ENCODE measurements at places on chromosomes 4 and X.
A peak's percentile ranks its signal among the peaks of the same experiment; 100 is the strongest.

GRCh38 chr4:1543976-1544375 is 137.7 kb upstream of the NKX1-1 start:
- DNase-seq = no peak

DNA sequence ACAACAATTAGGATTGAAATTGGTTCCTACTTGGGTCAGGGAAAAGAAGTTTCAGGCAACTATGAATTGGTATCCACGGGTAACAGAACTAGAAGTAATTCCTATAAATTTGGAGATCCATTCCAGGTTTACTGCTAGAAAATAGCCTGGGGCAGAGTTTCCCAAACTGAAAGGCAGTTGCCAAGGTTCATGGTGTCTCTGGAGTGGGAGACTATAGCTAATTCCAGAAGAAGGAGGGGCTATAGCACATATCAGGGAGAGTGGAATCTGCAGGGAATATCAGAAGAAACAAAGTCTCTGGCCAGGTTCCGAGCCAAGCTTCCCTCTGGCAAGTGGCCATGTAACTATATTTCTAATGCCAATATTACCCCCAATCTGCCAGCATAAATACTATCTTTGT is 166.3 kb downstream of the GALNTL6 start:
- DNase-seq = no peak

- DNase-seq = no peak
Observed at GRCh38 chr4:169909897-169910296, 116.3 kb downstream of the MFAP3L start.

DNA sequence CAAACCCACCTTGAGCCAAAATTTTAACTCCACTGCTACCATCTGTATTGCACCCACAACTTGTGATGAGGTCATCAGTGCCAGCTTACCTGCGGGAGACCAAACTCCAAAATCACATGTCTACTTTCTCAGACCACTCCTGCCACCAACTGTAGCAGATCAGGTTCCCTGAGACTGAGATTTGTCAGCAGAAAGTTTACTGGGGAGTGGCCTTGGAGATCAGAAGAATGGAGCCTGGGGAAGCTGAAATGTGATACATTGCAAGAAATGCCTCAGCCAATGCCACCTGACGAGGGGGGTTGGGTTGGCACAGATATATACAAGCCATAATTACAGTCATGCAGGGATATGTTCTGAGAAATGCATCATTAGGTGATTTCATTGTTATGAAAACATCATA is 19.1 kb downstream of the HAUS3 start:
- DNase-seq = no peak

DNA sequence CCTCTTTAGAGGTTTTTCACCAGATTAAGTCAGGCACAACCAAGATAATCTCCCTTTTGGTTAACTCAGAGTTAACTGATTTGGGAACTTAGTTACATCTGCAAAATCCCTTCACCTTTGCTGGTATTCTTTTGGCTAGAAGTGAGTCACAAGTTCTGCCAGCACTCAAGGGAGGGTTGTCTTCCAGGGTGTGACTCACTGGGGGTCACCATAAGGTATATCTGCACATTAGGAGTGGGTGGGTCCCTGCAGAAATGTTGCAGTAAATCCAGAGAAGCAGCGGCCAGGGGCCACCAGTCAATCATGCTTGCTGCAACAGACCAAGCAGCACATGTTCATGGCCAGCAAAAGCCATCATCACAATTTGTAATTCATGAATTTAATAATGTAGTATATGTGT is 59.8 kb upstream of the MAML3 start:
- DNase-seq = no peak

DNA sequence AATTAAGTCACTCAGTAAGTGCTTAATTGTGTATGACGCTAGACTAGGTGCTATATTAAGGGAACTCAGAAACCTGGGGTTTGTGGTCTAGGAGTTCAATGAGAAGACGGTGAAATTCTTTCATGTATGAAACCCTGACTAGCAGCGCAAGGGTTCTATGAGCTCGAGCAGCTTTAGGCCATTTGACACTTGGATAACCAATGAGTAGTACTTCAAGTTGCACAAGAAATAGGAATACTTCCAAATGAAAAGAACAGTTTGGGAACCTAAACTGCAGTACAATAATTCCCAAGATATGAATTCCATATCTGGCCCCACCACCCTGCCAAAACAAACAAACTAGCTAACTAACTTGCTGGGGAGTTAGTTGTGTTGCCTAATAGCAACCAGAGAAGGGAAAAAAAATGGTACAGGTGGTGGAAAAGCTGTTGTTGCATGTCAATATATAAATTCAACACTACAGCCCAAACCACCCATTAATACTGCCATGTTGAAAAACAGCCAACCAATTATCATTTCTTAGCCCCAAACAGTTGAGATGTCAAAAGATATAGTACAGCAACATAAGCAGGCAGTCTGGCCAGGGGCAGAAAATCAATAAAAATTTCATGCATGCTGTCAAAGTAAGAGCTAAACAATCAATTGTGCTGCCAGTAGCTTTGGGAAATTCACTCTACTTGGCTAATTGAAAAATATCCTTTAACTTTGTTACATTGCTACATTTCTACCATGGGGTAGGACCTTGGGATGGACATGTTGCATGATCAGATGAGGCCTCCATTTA is 54.6 kb upstream of the MCF2 start:
- no peak for DNase-seq

- DNase-seq = no peak
Observed at GRCh38 chrX:78958419-78959116, 13.4 kb downstream of the P2RY10 start.

GRCh38 chr4:144591401-144591800 is 54.6 kb upstream of the HHIP start:
- DNase-seq = no peak

GRCh38 chrX:1871887-1872286 is 257.0 kb downstream of the ASMT start:
- DNase-seq = no peak

DNA sequence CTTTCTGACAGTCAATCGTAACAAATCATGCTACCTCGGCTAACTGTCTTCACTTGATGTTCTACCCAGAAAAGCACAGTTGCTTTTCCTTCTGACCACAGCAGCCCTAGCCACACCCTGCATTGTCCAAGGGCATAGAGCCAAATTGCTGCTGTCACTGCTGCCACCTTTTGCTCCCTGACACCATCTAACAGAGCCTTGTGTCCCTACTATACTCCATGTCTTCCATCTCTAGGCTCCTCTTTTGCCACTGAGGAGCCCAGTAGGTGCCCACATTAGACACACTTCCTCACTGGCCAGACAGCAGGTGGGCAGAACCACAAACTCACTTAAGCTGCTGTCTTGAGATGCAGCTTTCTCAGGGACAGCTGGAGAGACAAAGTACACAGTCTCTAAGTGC is 91.4 kb downstream of the ANXA3 start:
- DNase-seq = no peak

- DNase-seq = no peak
Observed at GRCh38 chr4:138216272-138216867, 25.8 kb downstream of the SLC7A11 start.

DNA sequence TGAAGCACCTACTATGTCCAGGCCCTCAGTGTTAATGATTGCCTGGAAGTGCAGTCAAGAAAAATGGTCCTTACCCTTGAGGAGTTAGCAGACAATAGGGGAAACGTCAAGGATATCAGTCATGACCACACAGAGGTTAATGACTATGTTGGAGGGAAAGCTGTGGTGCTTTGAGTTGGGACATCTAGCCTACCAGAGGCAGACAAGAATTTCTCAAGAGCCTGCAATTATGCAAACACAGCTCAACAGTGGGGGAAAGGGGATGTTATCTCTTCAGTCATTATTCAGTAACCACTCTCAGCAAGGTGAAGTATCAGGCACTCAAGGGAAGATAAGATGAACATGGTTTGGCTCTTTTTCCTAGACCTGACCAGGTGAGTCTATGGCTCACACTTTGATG is 7.0 kb upstream of the FGFBP1 start:
- no peak for DNase-seq

DNA sequence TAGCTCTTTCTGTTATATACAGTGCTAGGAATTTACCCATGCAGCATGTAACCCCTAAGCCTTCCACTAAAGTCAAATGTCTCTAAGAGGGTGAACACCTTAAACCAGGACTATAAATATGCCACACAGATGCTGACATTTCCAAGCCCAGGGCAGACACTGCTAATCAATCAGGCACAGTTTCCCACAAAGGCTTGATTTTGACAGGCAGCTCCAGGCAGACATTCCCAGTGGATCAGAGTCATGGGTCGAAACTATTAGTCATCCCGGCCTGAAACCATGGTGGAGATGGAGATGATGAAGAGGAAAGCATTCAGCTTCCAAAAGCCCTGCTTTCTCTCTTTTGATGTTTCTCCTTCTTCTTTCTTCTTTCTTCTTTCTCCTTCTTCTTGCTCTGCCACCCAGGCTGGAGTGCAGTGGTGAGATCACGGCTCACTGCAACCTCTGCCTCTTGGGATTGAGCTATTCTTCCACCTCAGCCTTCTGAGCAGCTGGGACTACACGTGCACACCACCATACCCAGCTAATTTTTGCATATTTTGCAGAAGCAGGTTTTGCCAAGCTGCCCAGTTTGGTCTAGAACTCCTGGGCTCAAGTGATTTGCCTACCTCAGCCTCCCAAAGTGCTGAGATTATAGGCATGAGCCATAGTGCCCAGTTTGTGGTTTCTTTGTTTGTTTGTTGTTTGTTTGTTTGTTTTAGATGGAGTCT is 21.0 kb upstream of the SORCS2 start:
- DNase-seq = peak; percentile 74

- no peak for DNase-seq
Observed at GRCh38 chrX:150165776-150166610, 197.1 kb upstream of the MAMLD1 start.

DNA sequence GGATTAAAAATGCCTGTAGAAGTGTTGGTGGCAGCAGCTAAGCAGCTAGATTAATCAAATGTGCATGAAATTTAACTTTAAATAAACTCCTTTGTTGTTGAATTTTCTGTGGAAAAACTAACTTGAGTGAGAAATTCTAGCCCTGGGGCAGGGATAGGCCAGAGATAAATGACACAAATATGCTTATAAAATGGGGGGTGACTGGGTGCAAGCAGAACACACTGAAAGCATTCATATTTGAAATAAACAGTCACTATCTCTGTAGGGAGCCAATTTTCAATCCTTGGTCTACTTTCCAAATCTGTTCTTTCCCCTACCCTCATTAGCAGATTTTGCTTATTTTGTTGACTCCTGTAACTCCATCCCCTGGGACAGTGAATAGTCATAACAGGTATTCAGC is 47.9 kb downstream of the RBPJ start:
- no peak for DNase-seq

- DNase-seq = no peak
Observed at GRCh38 chrX:144334577-144334976, 450.7 kb downstream of the UBE2NL start.

- no peak for DNase-seq
Observed at GRCh38 chr4:150591406-150591805, 9.5 kb downstream of the MAB21L2 start.

DNA sequence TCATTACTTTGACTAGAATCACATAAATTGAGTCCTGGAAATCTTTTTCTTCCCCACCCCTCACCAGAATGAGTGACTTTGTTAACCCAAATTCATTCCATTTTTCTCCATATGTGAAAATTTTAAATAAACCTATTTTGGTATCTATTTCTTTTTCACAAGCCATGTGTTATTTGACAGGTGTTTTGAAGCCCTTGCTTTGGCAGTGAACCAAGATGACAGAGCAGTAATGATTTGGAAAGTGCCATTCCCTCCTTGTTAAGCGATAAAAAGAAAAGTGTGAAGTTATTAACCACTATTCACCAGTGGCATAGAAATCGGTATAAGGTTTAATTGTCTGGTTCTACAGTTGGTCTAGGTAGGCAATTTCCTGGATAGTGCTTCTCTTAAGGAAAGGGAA is 66.1 kb downstream of the POLA1 start:
- DNase-seq = no peak

GRCh38 chr4:71732706-71733105 is 51.2 kb downstream of the GC start:
- no peak for DNase-seq

DNA sequence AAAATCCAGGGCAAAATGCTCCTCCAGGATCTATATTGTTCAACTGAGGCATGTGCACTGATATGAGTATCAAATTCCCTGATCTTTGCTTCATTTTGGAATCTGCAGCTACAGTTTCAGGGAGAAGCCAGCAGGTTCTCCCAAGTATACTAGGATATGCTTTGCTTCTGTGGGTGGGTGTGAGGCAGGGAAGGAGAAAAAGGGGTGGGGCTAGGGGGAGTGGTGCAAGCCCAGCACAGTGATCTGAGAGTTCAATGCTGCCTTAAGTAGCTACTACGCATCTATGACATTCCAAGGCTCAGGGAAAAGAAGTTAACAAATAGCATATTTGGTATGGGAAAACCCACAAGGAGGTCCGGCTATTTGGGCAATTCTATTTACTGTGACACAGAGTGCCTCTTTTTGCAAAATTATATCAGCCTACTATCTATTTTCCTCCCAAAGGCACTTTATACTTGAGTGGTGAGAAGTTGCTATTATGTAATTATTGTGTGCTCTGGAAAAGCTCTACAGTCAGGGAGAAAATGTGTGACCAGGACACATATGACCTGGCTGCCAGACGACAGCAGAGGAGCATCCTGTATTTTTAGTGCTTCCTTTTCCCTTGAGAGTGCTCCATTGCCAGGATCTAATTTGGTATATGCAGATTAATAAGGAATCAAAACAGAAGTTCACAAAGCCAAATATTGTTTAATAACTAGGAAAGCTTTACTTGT is 162.0 kb downstream of the RNF150 start:
- DNase-seq = no peak

GRCh38 chrX:25072247-25072646 is 56.5 kb upstream of the ARX start:
- no peak for DNase-seq

GRCh38 chr4:53672873-53673272 is 81.6 kb upstream of the LNX1 start:
- no peak for DNase-seq

GRCh38 chrX:11401966-11402365 is 108.8 kb downstream of the AMELX start:
- no peak for DNase-seq

DNA sequence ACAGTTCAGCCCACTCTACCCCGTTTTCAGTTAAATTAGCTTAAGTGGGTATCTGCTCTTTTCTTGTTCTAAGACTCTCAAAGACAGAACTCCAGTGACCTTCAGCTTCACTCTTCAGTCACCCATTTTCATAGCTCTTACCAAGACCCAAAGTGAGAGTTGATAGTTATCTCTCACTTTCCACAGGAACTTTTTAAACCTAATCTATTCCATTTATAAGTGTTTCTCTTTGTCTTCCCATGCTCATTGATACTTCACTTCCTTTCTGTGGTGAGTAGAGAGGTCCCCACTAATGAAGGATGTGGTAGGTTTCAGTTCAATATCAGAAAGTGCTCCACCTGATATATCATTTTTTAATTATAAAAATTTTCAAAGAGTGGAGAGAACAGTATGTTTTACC is 33.4 kb downstream of the COX18 start:
- no peak for DNase-seq

GRCh38 chr4:175405961-175406360 is 406.1 kb downstream of the GPM6A start:
- DNase-seq = no peak

DNA sequence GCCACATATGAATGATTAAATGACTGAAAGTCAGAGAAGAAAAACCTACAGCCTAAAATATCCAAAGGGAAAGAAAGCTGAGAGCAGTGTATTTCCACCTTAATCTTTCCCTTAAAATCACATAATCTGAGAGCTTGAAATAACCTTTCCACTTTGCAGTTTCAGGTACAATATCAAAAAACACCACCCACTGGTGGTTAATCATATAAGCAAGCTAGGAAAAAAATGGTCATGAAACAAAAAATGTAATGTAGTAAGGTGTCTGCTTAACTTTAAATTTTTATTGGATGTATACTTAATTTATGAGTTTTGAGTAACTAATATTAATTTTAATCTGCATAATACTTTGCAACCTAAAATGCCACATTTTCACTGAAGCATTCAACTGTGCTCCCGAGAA is 3.2 kb downstream of the PRDM5 start:
- no peak for DNase-seq
